ENCODE measurements at places on chromosomes 4 and X.

GRCh38 chrX:49627086-49627777 is 28.4 kb downstream of the GAGE1 start:
- peak; percentile 1 for DNase-seq

GRCh38 chr4:8594097-8595038 is 1.8 kb downstream of the CPZ start:
- DNase-seq = no peak

DNA sequence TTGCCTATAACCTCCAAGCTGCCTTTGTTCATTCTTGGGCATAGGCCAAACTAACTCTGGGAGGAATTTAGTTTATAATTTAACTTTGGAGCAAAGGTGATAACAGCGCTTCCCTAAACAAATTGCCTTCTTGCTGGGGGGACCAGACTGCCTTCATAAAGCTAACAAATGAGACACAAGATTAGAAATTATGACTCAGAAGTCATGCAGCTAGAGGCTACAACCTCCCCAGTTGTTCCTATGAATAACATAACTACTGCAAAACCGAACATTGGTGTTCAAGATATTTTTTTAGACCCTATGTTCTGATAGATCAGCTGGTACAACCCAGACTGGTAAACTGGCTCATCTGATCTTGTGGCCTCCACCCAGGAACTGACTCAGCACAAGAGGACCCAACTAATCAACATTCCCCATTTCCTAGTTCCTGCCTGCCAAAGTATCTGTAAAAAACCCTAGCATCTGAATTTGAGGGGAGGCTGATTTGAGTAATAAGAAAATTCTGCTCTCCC is 22.0 kb upstream of the TMPRSS11B start:
- no peak for DNase-seq

DNA sequence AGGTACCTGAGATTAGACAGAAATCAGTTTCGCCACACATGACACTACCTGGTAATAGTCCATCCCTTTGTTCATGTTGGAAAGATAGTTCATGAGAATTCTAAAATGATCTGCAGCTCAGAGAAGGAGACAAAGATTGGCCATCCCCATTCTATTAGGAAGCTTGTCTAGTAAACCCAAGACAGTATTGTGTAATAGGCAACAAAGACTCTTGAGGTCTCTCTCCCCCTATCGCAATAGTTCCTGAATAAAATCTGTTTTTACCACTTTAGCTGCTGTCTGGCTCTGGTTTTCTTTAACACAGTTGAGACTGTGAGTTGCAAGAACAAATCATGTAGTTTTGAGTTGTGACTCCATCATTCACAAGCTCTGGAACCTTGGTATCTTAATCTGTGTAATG is 14.8 kb upstream of the BBS7 start:
- no peak for DNase-seq

GRCh38 chr4:110347805-110348204 is 128.2 kb upstream of the ENPEP start:
- no peak for DNase-seq

GRCh38 chr4:86091201-86091600 is 268.7 kb downstream of the MAPK10 start:
- DNase-seq = no peak

DNA sequence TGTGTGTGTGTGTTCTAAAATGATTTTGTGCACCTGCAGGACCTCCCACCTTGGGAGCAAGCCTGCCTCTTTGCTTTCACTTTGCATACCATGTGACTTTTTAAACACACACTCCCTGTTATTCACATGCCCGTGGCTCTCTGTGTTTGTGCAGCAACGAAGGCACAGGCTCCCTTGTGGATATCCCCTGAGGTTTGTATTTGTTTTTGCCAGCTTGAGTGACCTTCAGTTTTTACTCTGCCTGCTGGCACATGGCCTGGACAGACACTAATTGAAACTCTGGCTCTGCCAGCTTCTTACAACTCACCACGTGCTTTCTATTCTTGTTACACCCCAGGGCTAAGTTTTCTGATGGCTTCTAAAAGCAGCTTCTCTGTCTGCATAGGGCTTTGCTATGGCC is 885.8 kb downstream of the SH3BGRL start:
- no peak for DNase-seq

GRCh38 chr4:180923486-180923885 is 1319.7 kb upstream of the TENM3 start:
- no peak for DNase-seq

GRCh38 chr4:73299548-73300280 is 41.1 kb upstream of the ANKRD17 start:
- DNase-seq = no peak

DNA sequence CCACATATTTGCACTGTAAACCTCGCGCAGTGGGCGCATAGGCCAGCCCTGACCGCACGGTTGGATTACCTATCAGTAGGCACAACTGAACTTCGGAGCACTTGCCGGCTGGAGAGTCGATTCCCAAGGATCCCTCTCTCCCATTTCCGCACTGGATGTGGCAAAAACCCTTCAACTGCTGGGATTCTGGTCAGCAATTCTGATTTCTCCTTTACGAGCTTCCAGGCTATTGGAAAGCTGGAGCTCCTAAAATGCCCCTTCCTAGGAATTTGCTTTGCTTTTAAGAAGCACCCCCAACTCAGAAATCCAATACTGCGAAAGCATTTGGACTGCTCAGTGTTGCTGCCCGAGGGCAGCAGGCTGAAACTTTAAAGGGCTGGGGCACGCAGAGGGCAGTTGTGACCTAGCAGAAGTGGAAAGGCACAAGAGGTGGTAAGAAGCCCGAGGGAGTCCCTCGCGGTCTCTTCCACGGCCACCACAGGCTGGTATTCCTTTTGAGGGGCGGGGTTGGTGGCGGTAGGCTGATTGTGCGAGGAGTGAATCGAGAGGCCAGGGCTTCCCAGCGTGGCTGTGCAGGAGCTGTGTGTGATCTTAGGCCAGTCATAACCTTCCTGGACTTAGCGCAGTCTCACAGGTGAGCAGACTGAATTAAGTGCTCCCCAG is 1.6 kb downstream of the ZAR1 start:
- DNase-seq = no peak

DNA sequence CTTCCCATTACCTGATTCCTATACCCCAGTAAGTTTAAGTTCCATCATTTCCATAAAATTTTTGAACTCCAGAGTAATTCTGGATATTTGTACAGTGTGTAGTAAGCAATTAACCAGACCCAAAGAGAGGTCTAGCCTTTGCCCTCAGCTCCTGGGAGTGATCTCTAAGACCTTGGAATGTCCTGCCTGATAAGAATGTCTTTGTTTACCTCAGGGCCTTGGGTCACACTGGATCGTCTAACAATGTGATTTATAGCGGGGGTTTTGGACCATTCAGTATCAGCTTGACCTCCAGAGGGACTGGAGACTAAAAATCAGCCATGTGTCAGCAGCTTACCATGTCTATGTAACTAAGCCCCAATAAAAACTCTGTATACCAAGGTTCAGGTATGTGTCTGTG is 330.9 kb upstream of the PPP1R2C start:
- DNase-seq = no peak

DNA sequence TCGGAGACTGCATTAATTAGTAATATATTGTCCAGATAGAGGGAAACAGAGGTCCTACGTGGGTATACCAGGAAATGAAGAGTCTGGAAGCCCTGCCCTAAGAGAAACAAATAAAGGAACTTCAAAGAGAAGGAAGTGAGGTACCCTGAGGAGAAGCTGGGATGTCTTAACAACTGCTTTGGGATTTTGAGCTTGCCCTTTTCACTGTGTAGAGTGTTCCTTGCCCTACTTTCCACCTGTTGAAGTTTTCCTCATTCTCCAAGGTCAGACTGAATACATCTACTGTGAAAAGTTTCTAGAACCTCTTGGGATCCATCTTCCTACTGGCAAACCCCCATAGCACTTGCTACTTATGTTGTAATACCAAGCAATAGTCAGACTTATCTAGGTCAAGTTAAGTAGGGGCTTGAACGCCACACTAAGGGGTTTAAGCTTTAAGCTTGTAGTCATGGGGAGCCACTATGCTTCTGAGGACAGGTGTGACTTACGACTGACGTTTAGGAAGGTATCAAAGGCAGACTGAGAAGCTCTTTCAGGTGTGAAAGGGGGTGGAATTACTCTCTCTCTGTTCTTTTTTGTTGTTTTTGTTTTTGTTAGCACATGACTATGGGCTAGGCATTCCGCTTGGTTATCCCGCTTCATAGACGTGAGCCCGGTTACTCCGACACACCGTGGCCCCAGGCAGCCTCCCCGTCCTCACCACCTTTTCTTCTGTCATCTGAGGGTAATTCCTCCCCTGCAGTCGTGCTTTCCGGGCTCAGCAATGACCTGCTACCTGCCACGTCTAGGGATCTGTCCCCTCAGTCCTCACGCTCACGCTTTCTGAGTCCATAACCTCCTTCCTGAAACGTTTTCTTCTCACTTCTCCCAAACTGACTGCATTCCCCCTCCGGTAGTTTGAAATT is 959 bp upstream of the REST start:
- DNase-seq = peak; percentile 18

DNA sequence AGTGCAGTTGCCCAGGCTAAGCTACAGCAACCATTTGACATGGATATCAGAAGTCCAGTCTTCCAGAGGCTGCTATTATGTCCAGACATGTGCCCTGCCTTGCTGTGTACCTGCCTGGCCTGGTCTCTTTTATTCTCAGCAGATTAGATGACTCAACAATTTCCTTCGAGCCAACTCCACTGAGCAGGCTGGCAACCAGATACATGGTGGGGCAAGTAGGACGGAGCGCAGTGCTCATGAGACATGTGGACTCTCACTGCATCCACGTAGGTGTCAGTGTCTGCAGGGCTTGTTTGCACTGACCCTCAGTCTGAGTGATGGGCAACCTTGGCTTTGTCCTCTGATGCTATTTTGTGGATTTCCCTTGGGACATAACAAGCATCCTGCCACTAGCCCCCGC is 7.2 kb upstream of the MAGEA11 start:
- no peak for DNase-seq

- no peak for DNase-seq
Observed at GRCh38 chr4:114040319-114041116, 61.1 kb upstream of the ARSJ start.

GRCh38 chr4:184475096-184475461 is 729 bp upstream of the IRF2 start:
- peak; percentile 17 for DNase-seq

DNA sequence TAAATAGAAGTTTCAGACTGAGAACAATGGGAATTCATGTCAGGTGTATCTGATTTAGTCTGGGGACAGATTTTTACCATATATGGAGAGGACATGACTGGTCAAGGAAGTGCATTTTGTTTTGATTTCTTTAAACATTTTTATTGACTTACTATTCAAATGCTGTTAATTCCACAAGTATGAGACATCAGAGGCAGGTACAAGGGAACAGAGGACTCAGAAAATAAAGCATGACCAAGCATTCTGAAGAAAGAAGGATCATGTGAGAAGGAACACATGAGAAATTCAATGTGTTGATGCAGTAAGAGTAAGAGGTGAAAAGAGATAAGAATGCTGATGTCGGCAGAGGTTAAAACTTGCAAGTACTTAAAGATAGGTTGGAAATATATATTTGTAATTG is 1452.6 kb downstream of the PCDH7 start:
- DNase-seq = no peak

DNA sequence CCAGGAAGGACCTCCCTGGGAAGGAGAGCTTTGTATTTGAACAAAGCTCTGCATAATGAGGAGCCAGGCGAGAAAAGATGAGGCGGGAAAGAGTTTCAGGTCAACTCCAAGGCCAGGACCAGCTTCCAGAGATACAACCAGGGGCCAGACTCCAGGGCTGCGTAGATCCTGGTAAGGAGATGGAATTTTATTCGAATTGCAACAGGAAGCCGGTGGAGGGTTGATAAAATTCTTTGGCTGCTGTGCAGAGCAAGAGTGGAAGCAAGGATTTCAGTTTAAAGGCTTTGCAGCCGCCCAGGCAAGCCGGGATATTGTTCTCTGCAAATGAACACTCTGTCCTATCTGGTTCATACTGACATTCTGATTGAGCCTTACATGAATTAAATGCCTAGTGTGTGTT is 40.2 kb upstream of the CBR4 start:
- no peak for DNase-seq

DNA sequence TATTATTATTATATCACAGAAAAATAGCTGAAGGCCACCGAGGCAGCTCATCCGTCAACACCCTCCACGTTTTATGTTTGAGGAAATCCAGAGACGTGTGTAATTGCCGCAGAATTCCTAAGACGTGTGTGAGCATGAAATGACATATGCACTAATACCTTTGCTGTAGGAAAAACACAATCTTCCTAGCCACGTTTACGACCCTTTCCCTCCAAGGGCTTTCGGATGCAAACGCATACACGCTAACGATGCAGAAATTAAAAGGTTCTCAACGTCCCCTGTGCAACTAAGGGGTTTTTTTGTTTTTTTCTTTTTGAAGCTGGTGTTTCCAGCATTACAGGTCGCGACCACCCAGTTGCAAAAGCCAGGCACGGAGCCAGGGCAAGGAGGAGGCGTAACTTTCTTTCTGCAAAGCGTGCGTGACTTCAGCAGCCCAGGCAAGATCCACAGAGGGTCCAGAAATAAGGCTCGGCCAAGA is 33.8 kb downstream of the CRLF2 start:
- DNase-seq = no peak

- DNase-seq = no peak
Observed at GRCh38 chr4:17166954-17167353, 268.5 kb upstream of the LDB2 start.

- no peak for DNase-seq
Observed at GRCh38 chr4:3670521-3671519, 95.4 kb upstream of the ADRA2C start.
